CD4-positive, alpha-beta T cell treated with Interferon gamma for 1 hour (primary cell): ENCODE measurements at places on chromosomes 4 and X.

- no peak for DNase-seq
Measured at GRCh38 chr4:103887191-103887590, 167.4 kb upstream of the TACR3 start.

DNA sequence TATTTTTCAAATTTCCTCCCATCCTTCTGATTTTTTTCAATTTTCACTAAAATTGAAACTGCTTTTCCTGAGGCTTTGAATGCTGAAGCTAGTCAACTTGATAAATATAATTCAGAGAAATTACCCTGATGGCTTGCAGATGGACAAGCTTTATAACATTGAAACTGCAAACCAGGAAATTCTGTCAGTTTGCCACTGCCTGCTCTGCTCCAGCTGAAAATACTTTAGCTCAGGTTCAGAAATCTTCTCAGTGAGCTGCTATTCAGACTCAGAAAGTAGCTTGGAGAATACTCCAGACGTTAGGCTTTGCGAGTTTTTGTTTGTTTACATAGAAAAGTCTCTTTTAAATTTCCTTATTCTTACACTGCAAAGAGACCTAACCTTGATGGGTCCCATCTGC, 1574.7 kb downstream of the STIM2 start:
- DNase-seq, result no peak

DNA sequence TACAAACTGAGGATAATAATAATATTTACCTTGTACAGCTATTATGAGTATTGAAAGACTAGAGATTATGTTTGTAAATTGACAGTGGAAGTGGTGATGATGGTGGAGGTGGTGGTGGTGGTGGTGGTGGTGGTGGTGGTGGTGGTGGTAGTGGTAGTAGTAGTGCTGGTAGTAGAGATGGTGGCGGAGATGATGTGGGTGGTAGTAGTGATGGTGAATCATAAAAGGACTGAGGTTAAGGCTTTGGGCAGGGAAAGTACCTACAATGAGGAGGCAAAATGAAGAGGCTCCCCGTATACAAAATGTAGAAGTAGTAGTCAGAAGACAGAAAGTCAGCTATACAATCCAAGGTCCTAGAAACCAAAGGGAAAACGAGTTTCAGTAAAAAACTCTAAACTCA, 214.1 kb downstream of the BCOR start:
- DNase-seq, result no peak

GRCh38 chr4:88802138-88802537, 104.5 kb upstream of the NAP1L5 start:
- DNase-seq, result no peak

- no peak for DNase-seq
Measured at GRCh38 chr4:33134366-33134765, 2414.2 kb downstream of the PCDH7 start.

DNA sequence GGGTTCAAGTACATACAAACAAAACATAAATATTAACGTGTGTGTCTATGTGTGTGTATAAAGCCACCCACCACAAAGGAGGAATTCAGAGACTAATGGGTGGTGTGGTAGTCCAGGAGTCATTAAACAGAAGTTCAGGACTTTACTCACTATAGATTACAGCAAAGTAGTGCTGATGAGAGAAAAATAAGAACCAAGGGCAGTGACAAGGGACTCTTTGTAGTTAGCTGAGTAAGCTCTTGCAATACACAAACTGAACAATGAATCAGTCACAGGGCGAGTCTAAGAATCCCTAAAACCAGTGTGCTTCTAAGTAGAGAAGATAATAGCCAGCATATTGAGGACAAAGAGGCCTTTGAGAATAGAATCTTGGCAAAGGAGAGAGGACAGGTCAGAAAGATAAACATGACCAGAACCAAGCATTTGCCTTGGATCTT, 232.4 kb downstream of the PPP3CA start:
- no peak for DNase-seq

DNA sequence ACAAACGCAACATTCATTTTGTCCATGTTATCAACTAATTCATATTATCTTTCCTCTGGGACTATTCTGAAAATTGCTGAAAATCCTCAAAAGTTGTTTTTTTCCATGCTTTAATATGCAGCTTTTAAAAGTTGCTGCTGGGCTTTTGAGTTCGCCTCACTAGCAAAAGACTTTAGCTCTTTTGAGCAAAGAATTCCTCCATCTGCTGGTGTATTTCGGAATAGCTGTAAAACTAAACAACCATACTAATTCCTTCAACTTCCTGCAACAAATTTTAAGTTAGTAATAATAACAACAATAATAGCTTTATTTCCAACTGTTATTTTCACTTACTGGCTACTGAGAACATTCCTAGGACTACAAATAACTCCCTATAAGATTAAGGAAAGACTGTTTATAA, 124.5 kb upstream of the PLAC1 start:
- no peak for DNase-seq

- no peak for DNase-seq
Measured at GRCh38 chr4:99586322-99586721, 11.7 kb downstream of the MTTP start.

- DNase-seq, result no peak
Measured at GRCh38 chrX:37370499-37371141, 21.5 kb downstream of the PRRG1 start.

- DNase-seq, result no peak
Measured at GRCh38 chrX:24619647-24620046, 27.5 kb downstream of the PCYT1B start.

DNA sequence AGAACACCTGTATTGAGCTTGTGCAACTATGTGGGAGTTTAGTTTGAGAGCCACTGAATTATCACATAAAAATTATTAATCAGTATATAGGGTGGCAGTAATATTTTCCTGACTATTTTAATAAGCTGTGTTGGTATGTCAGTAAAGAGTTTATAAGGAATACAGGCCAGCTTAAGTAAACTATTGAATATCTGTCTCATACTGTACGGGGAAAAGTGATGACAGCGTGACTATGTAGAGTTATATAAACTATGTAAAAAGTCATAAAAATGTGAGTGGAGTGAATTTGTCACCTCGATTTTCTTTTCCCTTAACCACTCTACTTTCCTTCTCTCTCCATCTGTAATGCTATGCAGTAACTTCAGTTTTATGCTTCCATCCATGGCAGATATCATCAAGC, 250.2 kb downstream of the BMPR1B start:
- DNase-seq, result no peak

DNA sequence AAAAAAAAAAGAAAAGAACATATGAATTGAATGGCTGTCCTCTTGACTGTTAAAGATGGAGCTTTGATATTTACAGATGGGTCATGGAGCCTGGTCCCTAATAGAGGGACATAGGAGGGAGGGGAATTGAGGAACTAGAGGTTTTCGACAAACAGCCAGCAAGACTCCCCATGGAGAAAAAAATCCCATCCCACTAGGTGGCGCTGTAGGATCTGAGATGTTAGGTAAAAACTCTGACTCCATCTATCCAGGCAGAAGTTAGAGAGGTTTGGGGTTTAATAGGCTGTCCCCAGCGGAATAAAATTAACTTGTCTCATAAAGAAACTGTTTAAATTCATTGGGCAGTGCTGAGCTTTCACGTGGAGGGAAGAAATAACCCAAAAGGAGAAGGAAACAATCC, 45.9 kb downstream of the HMGB2 start:
- peak; percentile 43 for DNase-seq

GRCh38 chr4:140995058-140995457, 138.2 kb downstream of the RNF150 start:
- DNase-seq, result no peak

DNA sequence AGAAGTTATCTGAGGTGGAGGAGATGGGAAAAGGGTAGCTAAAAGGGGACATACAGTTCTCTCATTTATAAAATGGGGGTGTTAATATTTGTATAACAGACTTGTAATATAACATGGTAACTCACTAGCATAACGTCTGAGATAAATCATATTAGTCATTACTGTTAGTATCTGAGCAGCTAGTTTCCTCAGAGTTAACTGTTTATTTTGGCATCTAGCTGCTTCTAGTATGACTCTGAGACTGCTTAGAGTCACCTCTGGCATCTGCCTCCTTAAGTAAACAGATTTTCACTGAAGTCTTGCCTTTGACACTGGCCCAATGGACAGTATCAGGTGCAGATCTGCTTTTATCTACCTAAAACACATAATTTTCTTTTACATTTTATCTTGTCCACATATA, 58.1 kb downstream of the SLC30A9 start:
- DNase-seq, result no peak

- DNase-seq, result no peak
Measured at GRCh38 chrX:148930206-148930729, 429.9 kb downstream of the AFF2 start.

DNA sequence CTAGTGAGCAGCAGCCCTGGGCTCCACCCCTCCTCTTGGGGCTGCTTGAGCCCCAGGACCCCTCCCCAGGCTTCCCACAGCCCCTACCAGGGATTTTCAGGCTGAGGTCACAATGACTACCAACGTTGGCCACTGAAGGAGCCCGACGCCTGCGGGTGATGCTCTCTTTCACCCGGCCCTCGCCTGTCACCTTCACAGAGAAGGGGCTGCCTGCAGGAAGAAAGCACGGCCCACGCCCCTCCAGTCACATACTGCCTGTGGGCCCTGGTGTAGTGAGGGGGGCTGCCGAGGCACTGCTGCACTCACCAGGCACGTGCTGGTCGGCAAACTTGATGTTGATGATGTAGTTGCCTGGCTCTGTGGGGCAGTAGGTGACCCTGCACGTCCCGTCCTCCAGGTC, 22.0 kb downstream of the FLNA start:
- DNase-seq, result no peak

GRCh38 chrX:17563515-17563914, 173.8 kb upstream of the SCML1 start:
- DNase-seq, result no peak

DNA sequence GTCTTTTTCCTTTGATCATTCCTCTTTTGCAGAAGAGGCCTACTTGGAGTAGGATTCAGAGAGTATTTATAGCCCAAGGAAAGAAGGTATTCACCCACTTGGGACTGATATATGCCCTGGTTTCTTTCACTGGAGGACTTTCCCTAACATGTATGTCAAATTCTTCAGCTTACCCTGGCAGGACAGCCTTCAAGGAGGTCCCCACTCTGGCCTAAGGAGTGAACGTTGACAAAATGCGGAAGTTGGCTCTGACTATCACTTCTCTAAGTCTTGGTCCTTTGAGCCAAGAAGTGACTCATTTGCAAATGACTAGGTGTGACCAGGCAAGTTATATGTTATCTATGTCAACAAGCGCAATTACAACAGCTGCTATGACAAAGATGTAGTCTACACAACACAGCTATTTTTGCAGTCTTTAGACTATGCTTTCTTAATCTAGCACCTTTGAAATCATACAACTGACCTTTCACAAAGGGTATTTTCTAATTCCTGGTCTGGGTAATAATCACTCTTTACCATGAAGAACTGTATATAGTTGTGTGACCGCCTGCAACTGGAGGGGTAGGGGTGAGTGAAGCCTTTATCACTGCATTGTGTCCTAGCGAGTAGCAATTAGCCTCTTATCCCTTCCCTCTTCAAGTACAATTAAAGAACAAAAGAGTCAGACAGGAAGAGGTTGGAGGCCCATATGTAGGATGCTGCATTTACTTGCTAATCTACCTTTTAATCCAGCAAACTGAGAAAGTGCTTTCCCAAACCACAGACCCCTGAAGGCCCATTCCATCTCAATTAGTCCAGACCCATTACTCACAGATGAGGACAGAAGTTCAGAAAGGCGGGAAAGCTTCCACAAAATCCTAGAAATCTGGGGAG, 50.1 kb downstream of the RASGEF1B start:
- DNase-seq, result peak; percentile 59

DNA sequence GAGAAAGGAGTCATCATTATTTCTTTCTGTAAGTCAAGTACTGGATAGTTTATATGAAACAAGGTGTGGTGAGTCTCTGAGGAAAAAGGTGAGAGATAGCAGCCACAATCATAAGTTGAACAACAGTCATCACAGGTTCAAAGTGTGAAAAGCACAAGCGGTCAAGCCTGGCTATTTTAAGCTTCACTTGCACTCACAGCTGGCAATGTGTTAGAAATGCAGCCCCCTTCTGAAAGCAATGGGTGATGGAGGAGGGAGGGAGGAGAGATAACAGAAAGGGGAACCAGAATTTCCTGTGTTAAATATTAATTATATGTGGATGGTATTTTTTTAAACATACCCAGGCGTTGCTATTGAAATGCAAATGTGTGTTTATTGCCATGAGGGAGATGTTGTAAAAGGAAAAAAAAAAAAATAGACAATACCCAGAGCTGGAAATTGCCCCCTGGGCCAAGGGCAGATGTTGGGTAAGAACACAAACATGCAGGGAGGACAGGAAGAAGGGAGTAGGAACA, 26.9 kb upstream of the BMP3 start:
- DNase-seq, result no peak

GRCh38 chr4:66182636-66183035, 512.3 kb upstream of the EPHA5 start:
- DNase-seq, result no peak

GRCh38 chrX:53004811-53005210, 43.8 kb upstream of the GPR173 start:
- no peak for DNase-seq

- no peak for DNase-seq
Measured at GRCh38 chrX:97397371-97397770, 513.7 kb downstream of the RPA4 start.

DNA sequence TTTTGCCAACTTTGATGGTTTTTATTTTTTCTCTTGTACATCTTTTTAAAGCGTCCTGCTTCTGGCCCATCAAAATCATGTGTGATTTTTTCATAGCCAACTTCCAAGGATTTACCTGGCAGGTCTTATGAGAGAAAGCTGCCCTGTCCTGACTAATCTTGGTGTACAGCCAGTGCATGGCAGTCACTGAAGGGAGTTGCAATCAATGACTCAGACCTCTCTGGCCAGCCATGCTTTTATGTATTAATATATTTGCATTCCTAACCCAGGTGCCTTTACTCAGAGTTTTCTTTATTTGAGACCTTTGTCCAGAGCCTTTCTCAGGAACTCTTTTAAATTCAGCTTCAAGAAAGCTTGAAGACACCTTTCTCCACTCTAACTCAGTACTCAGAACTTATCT, 691.5 kb upstream of the HTR2C start:
- DNase-seq, result no peak

- DNase-seq, result no peak
Measured at GRCh38 chr4:106981431-106981830, 54.7 kb downstream of the DKK2 start.

GRCh38 chrX:24646745-24647182, 383 bp downstream of the PCYT1B start:
- DNase-seq, result no peak

DNA sequence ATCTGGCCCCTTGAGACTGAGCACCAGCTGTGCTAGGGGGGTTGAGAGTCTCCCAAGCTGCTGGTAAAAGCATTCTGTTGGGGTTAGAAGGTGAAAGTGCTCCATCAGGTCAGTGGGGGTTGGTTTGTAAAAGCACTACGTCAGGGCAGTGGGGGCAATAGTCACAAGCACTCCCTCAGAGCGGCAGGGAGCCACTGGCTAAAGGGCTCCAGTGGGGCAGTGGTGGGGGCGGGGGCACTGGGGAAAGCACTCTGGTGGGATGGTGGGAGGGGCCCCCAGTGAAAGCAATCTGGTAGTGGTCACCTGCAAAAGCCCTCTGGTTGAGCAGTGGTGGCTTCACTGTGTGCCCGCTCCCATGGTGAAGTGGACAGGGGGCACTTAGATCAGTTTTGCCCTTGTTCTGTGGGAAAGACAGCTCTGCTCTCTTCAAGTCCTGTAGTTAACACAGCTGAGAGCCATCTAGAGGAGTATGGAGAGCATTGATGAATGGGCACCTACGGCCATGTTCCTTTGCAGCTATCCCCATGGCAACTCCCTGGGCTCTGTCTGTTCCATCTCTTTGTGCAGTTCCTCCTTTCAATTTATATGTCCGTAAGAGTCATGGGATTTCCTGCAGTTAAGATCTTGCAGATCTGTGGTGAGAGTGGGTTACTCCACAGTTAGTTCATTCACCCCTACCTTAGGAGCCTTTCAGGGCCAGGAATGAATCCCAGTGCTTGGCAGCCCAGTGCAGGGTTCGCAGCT, 106.4 kb downstream of the SH3BGRL start:
- DNase-seq, result no peak
